ENCODE measurements at places on chromosomes 1 and 21.

GRCh38 chr1:156033011-156033410, 12.3 kb upstream of the SSR2 start:
- no peak for DNase-seq

GRCh38 chr1:44263568-44264450, 50.5 kb downstream of the DMAP1 start:
- peak; percentile 10 for DNase-seq

- DNase-seq: peak; percentile 76
Measured at GRCh38 chr1:58903514-58904298, 119.9 kb upstream of the JUN start.

GRCh38 chr1:201191653-201192260, 1.1 kb downstream of the IGFN1 start:
- DNase-seq: no peak

GRCh38 chr1:96747565-96747964, 26.0 kb downstream of the PTBP2 start:
- no peak for DNase-seq

GRCh38 chr1:108194051-108194450, 6.1 kb downstream of the SLC25A24 start:
- DNase-seq: no peak

GRCh38 chr1:214793708-214794107, 190.7 kb downstream of the CENPF start:
- DNase-seq: no peak

GRCh38 chr21:46080171-46081021, 17.5 kb upstream of the COL6A2 start:
- no peak for DNase-seq

DNA sequence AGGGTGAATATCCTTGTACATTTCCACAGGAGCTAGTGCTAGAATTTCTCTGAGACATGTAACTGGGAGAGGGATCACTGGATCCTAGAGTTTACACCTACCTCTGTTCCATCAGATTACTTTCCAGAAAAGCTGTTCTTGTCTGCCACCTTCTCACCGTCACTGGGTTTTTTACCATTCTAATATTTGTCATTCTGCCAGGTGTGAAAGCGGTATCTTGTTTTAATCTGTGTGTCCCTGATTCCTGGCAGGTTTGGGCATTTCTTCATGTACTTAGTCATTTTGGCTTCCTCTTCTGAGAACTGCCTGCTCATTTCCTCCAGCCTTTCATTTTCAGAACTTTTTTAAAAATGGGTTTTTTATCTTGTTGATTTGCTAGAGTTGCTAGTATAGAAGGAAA, 5.1 kb downstream of the PMF1 start:
- peak; percentile 56 for DNase-seq

DNA sequence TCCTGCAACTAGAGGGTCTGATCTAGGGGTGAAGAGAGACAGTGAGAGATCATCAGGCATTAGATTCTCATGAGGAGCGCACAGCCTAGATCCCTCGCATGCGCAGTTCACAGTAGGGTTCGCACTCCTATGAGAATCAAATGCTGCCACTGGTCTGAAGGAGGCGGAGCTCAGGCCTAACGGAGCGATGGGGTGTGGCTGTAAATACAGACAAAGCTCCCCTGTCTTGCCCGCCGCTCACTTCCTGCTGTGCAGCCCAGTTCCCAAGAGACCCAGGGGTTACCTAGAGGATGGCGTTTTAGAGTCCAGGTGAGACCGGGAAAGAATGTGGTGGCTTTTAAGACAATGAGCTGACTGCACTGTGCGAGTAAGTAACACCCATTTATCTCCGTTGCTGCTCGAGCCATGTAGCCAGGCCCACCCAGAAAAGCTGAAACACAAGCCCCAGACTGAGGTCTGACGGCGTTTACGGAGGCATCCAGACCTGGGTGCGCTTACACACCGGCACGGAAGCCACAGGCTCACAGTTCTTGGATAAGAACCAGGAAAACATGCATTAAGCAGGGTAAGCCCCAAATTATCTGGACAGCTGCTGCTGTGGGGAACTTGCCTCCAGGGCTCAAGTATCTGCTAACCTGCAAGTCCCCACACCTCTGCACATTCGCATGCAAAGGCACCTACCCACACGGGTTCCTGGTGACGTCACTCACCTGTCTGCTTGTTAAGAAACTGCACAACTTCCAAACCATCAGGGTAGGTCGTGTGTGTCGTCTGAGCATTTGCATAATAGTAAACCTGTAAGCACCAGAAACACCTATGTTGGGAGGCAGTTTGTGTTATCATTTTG, 12.5 kb downstream of the TCP10L start:
- no peak for DNase-seq

GRCh38 chr1:160640359-160641123, 6.3 kb downstream of the SLAMF1 start:
- DNase-seq: peak; percentile 66

DNA sequence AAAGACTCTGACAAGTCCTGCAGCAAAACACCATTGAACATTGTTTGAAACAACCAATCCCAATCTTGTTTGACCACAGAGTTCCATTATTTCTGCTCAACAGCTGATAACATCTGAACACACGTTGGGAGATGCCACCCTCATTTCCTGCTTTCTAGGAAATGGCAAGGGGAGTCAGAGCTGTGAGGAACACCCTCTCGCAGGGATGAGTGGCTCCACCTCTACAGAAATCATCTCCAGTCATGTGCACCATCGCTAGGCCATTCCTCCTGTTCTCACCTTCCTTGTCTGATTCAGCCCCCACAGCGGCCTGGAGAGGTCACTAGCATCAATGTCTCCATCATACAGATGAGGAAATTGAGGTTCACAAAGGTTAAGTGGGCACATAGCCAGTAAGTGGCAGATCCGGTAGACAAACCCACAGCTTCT, 22.4 kb upstream of the RUNX3 start:
- peak; percentile 69 for DNase-seq

- DNase-seq: peak; percentile 73
Measured at GRCh38 chr1:193537266-193538002, 351.0 kb upstream of the B3GALT2 start.

DNA sequence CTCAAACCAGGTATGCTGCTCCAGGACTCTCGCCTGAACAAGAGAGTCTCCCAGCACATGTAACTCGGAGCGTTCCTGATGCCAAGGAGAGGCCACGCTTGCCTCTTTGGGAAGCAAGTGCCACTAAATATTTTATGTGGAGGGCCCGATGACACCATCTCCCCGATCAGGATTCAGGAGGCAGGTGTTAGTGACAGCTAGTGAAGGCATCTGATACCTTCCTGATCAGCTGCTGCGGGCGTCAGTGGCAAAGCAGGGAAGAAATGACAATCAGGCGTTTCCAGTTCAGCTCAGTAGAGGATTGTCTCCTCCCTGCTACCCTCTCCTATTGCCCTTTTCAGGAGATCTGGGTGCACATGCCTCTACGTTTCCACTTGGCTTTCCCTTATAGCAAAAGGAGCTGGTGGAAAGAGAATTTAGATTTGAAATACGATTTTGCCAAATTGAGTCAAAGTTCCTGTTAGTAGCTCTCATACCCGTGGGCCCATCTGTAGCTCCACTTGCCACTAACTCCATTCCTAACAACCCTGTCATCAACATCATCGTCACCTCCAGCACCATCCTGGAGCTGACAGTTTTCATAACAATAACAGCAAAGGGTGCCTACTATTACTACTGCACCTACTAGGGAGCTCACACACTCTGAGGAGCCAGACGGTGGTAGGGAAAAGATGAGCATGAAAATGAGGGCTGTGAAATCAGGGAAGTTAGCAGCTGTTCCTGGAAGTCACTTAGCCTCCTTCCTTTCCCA, 21.6 kb downstream of the PLXNA2 start:
- DNase-seq: no peak

DNA sequence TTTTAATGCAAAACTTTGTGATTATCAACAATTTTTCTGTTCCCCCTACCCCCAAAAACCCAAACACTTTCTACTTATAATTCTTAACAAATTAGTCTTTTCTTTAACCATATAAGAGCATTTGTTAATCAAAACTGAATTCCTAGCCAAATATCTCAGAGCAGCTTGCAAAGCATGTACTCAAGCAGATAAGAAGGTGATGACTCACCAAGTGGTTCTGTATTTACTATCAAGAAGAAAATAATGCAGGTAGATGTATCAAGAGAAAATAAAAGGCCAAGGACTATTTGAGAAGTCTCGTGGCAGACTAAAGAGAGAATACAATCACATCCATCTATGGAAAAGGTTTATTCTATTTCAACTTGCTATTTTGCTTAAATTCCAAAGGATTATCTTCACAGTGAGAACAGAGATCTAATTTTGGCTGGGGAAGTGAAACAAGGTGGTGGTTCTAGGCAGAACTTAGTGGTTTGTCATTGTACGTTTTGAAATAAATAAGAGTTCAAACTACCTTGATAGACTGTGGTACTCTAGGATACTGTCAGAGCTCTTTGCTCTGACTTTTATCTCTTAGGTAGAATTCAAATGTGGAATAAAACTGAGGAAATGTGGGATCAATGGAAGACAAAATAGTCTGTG, 94.7 kb upstream of the NRIP1 start:
- DNase-seq: no peak

- no peak for DNase-seq
Measured at GRCh38 chr1:51048021-51048420, 54.0 kb upstream of the C1orf185 start.

DNA sequence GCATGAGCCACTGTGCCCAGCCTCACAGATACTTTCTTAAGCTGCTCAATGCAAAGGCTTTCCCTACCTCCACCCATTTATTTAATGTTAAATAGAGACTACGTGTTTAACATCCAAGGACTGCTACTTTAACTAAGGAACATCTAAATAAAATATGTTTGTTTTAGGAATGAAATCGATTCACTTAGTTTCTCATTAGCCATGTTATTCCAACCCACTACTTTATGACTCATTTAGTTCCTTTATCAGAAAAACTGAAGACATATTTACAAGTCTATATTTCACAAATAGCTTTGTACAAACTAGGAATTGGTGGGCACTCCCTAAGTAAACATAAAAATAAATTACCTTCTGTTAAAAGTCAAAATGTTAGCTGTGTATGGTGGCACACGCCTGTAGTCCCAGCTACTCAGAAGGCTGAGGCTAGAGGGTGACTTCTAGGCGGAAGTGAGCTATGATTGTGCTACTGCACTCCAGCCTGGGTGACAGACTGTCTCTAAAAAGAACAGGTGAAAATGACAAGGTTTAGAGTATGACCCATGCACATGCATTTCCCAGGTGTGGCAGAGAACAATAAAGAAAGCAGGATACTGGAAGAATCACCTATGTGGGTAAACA, 39.9 kb upstream of the AK4 start:
- no peak for DNase-seq

- no peak for DNase-seq
Measured at GRCh38 chr1:167713330-167714081, 8.3 kb upstream of the MPZL1 start.

DNA sequence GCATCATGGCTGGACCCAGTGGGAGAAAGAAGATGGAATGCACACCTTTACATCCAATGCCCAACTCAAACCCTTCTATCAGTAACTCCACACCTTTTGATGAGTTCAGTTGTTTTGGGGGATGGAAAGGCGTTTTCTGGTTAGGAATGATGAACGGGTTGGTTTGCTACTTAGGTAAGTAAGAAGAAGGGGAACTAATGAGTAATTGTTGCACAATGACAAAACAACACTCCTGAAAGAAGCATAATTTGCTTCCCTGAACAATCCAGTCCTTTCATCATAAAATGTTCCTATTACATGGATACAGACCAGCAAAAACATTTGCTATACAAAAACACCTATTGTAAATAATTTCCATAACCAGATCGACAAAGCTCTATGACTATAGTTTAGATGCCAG, 35.9 kb upstream of the NFIA start:
- DNase-seq: no peak

DNA sequence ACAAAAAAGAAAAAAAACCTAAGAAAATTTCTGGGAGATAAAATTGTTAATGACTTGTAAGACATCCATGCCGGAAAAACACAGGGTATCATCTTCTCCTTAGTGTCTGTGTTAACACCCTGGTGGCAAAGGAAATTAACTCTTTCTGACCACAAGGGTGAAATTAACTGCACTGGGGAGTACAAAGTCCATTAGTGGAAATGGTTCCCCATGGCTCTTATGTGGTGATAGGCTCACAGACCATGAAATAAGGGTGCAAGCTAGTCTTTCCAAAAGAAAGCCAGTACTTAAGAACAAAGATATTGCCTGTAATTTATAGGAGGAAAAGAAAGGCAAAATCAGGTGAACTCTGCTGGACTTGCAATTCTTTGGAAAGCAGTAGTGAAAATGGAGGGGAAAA, 185.4 kb downstream of the LRRIQ3 start:
- DNase-seq: no peak

GRCh38 chr1:64135462-64136223, 67.8 kb upstream of the UBE2U start:
- DNase-seq: no peak
